ENCODE measurements at places on chromosomes 1 and 21.

GRCh38 chr1:107840725-107841124, 124.3 kb downstream of the VAV3 start:
- no peak for DNase-seq

- DNase-seq, result no peak
Observed at GRCh38 chr1:1577367-1578011, 2.8 kb upstream of the SSU72 start.

DNA sequence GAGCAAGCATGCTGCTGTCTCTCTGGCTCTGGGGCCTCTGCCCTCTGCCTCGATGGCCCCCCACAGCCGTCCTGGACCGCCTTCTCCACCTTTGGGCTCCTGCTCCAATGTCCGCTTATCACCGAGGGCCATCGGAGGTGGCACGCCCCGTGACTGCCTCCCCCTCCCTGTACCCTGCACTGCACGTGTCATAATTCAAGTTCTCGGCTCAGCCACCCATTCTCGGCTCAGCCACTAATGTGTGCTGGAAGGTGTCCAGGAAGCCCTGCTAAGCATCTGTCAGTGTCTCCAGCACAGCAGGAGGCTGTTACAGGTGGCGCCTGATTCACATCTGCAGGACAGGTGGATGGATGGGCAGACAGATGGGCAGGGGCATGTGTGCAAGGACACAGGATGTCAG, 45.5 kb downstream of the TP73 start:
- no peak for DNase-seq

- DNase-seq, result no peak
Observed at GRCh38 chr21:45855248-45855811, 126.2 kb upstream of the COL6A1 start.

DNA sequence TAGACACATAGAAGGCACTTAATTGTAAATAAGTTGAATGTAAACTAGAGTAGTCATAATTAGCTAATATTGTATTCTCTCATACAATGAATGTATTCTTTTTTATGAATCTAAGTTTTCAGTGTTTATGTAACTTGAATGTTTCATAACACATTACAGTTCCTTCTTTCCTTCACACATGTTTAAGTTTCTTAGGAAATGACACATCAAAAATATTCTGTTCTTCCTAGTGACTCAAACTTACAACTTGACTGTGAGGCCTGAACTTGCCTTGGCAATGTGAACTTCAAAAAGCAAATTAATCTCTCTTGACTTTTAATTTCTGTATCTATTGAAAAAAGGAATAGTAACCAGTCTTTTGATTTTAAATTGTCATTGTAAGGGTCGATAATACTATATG, 700.1 kb downstream of the KCNT2 start:
- no peak for DNase-seq

GRCh38 chr1:67831850-67832513, 1.3 kb downstream of the GNG12 start:
- DNase-seq, result no peak

DNA sequence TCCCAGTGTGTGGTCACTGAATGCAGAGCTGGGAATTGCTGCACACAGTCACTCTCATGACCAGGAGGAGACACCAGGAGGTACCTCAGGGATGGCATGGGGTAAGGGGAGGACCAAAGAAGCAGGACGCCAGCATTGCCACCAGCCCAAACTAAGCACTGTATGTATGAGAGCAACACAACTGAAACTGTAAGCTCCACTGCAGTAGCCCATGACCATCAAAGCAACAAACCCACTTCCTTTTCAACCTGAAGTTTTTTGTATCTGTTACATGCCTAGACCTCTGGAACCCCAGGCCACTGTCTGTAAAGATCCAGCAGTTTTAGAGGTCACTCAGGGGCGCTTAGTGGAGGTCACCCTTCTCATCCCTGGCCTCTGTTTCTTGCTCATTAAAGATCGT, 164.3 kb downstream of the SETD4 start:
- DNase-seq, result no peak

- DNase-seq, result no peak
Observed at GRCh38 chr21:34580181-34580700, 34.7 kb downstream of the RCAN1 start.

DNA sequence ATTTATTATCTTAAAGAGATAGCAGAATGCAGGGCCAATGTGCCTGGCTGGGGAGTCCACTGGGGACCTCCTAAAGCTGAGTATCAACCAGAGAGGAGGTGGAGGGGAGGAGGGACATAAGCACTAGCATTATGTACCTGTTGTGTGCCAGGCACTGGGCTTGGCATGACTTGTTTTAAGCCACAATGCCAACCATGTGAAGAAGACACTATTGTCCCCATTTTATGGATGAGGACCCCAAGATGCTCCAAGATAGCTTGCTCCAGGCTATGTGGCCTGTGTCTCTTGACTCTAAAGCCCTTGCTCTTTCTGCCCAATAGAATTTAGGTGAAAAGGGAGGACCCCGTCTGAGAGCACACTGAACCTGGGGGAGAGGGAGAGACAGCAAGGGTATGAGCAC, 111.3 kb downstream of the GLIS1 start:
- no peak for DNase-seq

GRCh38 chr1:107692580-107693345, 272.2 kb downstream of the VAV3 start:
- DNase-seq, result no peak

DNA sequence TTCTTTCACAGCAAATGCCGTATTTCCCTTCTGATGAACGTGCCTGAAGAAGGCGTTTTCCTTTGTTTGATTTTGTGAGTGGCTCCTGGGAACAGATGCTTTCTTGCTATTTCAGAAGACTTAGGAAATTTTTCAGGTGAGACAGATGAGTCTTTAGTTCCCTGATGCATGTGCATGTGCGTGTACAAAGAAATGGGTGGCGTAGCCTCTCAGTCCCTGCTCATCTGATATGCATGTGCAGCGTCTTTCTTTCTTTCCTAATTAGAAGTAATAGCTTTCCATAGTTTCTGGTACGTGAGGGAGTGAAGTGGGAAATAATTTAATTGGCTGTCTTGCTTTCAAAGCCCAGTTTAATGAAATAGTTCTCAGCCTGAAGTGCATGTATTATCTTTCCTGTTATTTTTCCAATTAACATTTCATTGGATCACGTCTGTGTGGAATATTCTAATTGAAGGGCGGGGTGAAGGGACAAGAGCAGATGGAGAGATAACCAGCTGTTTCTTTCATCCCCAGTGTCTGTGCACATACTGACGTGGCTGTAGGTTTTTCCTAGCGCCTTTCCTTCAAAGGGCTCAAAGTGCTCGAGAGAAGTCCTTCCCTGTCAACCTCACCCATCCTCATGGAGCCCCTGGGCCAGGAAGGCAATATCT, 104.3 kb downstream of the FAM78B start:
- no peak for DNase-seq

DNA sequence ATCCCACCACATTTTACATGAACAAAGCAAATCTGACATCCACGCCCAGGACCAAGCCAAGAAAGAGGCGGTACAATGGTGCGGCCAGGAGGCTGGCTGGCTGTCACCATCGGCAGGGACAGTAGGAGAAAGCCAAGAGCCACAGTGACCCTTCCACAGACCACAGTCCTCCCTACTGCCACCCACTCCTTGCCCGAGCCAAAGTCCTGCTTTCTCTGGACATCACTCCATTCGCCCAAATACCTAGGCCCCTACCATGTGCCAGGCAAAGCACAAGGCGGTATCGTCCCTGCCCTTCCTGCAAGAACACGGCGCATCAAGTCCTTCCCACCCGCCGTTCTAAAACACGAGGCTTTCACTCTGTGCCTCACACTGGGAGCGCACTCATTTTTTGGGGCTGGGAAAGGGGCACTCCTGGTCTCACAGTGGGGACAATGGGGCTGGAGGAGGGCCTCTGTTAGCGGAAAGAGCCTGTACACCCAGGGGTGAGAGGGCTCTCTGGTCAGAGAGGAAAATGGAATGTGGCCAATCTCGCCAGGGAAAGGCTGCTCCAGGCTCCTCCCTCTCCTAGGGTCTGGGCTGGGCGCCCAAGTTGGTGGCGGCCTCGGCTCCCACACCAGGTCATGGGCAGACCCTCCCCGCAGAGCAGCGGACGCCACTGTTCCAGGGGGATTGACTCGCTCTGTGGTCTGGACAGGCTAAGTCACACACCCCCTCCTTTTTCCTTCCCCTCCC, 26.5 kb downstream of the SSBP3 start:
- DNase-seq, result no peak

GRCh38 chr1:66290761-66291530, 243.0 kb upstream of the SGIP1 start:
- DNase-seq, result no peak

- DNase-seq, result no peak
Observed at GRCh38 chr21:26652854-26653253, 79.8 kb upstream of the CYYR1 start.

DNA sequence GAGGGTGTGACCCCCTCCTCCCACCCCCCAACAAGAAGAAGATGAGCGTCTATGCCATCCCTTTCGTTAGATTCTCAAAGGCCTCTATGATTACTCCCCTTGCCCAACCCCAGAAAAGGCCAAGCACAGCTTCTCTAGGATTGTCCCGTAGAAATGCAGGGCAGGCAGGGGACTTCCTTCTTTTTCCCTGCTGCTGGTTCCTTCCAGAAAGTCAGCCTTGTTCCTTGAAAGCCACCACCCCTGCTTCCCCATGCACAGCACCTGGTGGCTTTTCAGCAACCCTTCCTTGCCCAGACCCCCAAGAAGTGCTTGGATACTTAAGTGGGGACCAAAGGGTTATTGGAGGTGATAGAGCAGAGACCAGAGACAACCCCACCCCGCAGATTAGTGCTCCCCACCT, 75.1 kb downstream of the ARHGEF10L start:
- DNase-seq, result no peak

DNA sequence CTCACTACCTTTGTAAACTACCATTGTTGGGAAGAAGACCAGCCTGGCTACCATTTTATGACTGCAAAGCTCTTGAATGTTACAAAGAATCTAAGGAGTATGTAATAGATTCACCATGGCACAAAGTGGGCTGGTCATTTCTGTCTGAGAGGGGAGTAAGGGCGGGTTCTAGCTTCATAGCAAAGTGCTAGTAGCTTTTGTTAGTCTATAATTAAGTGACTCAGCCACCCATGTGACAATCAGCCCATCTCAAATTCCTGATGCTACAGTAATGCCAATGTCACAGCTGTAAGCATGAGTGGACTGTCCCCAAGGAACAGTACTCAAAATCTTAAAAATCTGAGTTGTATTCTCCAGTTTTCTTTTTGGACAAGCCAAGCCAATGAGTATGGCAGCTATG, 15.4 kb upstream of the OTUD3 start:
- DNase-seq, result no peak

DNA sequence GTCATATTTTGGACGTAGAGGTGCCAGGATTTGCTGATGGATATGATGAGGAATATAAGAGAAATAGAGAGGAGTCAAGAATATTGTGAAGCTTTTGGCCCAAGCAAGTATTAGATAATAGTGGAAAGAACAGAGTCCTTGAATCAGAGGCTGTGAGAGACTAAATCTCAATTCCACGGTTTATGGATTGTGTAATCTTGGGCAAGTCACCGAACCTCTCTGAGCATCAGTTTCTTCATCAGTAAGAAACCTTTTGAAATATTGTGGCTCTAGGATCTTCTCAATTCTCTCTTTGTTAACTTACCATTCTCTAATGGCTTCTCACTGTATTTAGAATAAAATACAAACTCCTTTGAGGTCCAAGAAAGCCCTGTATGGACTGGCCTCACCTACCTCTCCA, 77.6 kb downstream of the RPS6KA1 start:
- DNase-seq, result no peak

DNA sequence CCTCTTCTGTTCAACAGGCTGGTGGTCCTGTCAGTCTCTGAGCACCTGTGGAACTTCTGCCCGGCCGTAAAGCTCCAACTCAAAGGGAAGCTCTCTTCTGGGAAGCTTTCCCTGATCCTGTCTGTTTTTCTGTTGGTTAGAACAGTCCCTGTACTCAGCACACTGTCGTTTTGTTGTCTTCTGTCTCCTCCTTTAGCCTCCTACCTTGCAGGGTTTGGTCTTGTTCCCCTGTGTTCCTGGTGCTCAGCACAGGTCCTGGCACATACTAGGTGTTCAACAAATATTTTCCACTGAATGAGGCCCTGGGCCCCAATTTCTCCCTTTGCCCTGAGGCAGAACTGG, 328 bp upstream of the KDF1 start:
- DNase-seq, result no peak

- DNase-seq, result no peak
Observed at GRCh38 chr1:218401998-218402785, 57.1 kb downstream of the TGFB2 start.

DNA sequence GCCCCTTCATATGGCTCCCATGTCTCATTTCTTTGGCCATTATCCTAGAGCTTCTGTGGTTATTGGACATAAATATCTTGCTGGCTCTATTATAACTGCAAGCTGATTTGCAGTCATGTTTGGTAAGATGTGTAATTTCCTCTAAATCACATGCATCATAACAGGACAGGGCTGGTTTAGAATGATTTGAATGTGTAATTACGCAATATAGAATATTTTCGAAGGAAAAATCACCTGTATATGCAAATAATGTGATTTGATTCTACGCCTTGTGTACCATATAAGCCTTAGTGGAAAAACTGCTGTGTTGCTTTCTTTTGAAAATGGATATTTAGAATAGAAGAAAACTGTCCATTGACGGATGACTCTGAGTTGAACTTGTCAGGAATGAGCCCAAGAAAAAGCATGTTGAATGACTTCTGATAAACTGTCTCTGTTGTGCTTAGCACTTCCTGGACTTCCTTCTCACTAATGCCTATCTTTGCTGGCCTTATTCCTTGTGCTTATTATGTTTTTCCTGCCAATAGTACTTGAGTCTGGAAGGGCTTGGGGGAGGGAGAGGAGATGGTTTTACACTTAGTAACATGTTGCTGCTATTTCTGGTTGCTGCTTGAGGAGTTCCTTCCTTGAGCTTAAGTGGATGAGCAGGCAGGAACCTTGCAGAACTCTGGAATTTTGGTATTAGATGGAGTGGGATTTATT, 6.5 kb downstream of the CACHD1 start:
- no peak for DNase-seq

DNA sequence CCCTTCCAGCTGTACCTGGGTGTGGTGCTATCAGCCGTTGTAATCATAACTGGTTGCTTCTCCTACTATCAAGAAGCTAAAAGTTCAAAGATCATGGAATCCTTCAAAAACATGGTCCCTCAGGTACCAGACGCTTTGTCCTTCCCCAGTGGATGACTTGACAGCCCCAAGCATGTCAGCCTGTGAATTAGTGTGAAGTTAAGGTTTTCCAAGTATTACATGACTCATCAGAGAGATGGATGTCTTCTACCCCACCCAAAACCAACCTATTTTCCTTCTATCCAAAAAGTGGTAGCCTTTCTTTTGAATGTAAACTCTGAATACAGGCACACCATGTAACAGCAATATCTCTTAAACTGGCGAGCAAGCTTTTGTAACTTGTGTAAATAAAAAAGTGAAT, 15.1 kb downstream of the ATP1A1 start:
- DNase-seq, result no peak

GRCh38 chr1:241839369-241839979, 8.5 kb upstream of the EXO1 start:
- no peak for DNase-seq

GRCh38 chr1:42322577-42322976, 12.5 kb downstream of the FOXJ3 start:
- no peak for DNase-seq

- DNase-seq, result no peak
Observed at GRCh38 chr21:46454634-46455390, 3.9 kb upstream of the DIP2A start.

- no peak for DNase-seq
Observed at GRCh38 chr1:241999026-241999425, at the start of gene MAP1LC3C. MAP1LC3C (minus strand) TSS chr1:241999098; CDS start chr1:241999008, 90 bp downstream.
